Vagina (tissue), 2 donors: ENCODE measurements at places on chromosomes 1 and 21. TPM values are rescaled to one million over a fixed set of nuclear protein-coding genes. Genes with fewer than 3 reads are reported as not detected.

GUCA2A gene
- not detected for total RNA-seq

DNA sequence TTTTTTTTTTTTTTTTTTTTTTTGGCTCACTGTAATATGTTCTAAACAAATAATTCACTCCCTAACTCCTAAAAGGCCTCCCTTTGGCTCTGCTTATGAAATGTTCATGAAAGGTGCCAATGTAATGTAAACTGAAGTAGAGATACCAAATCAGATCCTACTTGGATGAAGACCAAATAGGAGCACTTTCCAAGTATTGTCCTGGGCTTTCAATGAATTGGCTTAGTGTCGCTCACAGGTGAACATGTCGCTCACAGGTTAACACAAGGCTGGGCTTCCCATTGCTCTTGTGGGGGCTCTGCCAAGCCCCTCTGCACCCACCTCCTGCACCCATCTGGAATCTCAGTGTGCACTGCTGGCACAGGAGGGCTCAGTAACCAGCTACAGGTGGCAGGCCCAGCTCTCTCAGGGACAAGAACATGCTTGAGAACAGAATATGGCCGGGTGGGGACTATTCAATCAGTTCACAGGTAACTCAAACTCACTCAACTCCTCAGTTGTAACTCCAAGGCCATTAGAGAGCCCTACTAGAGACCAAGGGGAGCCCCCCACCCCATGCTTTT lies 10.6 kb upstream of the CD58 start:
- no peaks in the 10 kb centered on the region for H3K27me3 ChIP-seq
- no peak overlapping the region for H3K27ac ChIP-seq
- no peaks in the 10 kb centered on the region for H3K4me1 ChIP-seq
- no peak overlapping the region for H3K4me3 ChIP-seq
- no peaks in the 10 kb centered on the region for H3K36me3 ChIP-seq

- no peak for DNase-seq
- no peaks in the 10 kb centered on the region for H3K36me3 ChIP-seq
- no peaks in the 10 kb centered on the region for H3K27me3 ChIP-seq
- no peak overlapping the region for H3K27ac ChIP-seq
These were observed 194.2 kb upstream of the NFIA start for GRCh38 chr1:60888126-60888525.

LINGO4 gene
- 0.98 TPM for total RNA-seq

DNA sequence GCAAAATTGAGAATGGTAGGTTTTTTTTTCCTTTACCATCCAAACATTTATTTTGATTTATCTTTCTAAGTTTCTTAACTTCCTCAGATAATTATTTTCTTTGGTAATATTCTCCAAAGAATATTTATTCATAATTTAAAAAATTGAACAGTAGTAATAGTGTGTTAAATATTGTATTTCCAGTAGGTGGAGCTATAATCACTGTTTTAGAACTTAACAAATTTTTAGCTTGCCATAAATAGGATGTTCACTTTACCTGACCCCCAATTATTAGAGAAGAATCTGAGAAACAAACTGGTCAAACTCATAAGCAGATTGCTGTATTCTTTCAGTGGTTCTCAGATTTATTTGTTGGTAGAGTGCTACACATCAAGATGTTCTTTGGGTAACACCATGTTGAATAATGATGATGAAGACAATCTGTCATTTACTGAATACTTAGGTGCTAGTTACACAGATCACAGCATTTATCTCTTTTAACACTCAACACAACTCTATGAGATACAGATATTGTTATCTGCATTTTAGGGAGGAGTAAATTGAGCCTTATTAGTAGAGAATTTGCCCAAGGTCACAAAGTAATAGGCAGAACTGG lies 82.4 kb upstream of the GPR88 start:
- H3K4me3 ChIP-seq: no peak overlapping the region
- no peak for DNase-seq
- no peak overlapping the region for H3K27ac ChIP-seq
- no peaks in the 10 kb centered on the region for H3K27me3 ChIP-seq
- peaks cover 5% of the 10 kb centered on the region for H3K4me1 ChIP-seq
- H3K36me3 ChIP-seq: no peaks in the 10 kb centered on the region

GRCh38 chr1:81428998-81429397 lies 371.7 kb upstream of the ADGRL2 start:
- H3K27me3 ChIP-seq: no peaks in the 10 kb centered on the region
- no peak for DNase-seq
- no peaks in the 10 kb centered on the region for H3K4me1 ChIP-seq
- H3K4me3 ChIP-seq: no peak overlapping the region
- H3K36me3 ChIP-seq: no peaks in the 10 kb centered on the region

- H3K27me3 ChIP-seq: no peaks in the 10 kb centered on the region
- H3K4me1 ChIP-seq: no peaks in the 10 kb centered on the region
- no peaks in the 10 kb centered on the region for H3K36me3 ChIP-seq
- no peak overlapping the region for H3K27ac ChIP-seq
These were observed 389.4 kb upstream of the POU3F1 start for GRCh38 chr1:38436006-38436405.

KCNE2 gene
- total RNA-seq: not detected

DNA sequence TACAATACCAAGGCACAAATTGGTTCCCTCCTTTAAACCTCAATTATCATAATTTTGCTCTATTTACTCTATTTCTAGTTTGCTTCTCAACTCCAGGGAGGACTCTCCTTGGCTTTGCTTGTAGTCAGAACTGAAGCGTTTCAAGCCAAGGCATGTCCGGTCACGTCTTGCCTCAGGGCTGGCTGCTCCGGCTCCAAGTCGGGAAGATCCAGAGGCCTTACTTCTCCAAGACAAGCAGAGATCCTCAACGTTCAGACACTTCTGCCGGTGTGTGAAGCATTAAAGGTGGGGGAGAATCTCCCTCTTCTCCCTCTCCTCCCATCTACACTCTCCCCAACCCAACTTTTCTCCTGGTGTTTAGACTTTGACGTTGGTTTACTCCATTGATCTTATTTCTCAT lies 7.2 kb upstream of the HHAT start:
- H3K4me3 ChIP-seq: no peak overlapping the region
- H3K36me3 ChIP-seq: no peaks in the 10 kb centered on the region
- no peaks in the 10 kb centered on the region for H3K4me1 ChIP-seq
- no peaks in the 10 kb centered on the region for H3K27me3 ChIP-seq

HFM1 gene
- 9.3 TPM for total RNA-seq

DNA sequence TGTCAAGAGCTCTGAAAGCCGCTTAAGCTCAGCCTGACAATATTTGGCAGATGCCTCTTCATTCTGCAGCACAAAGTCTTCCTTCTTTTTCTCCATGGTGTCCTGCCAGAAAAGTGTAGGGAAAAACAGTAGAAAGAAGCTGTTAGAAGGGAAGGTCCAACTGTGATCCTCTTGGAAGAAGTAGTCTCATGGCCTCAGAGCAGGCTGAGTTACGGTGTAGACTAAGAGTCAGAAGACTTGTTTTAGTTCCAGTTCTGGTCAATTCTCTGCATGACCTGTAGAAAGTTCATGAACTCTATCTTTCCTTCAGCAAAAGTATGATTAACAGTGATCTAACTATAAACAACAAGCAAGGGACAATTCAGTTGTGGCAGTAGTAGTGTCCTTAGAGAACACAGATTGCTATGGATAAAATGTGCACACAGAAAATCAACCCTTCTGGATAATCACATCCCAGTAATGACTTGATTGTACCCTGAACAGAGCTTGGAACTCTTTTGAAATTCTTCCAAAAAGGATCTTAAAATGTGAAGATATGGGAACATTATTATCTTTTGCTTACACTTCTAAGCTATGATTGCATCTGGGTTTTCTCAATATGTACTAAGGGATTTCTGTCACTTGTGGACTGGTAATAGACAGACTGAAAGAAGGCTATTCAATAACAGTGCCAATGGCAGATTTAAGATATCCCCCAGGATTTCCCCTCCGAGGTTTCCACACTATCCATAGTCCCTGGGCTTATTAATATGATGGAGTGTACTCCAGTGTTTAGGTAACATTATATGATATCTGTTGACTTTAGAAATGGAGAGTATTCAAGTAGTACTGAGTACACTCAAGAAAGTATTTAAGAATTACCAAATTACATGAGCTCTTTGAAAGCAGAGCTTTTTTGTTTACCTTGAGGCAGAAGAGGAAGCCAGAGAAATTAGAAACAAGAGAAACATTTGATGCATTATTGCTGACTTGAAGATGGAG lies 22.1 kb upstream of the GBP2 start:
- no peaks in the 10 kb centered on the region for H3K4me1 ChIP-seq
- H3K27me3 ChIP-seq: no peaks in the 10 kb centered on the region
- H3K27ac ChIP-seq: no peak overlapping the region
- H3K4me3 ChIP-seq: no peak overlapping the region
- DNase-seq: no peak
- H3K36me3 ChIP-seq: no peaks in the 10 kb centered on the region

GRCh38 chr21:45529785-45530422 lies 12.3 kb downstream of the SLC19A1 start:
- no peak overlapping the region for H3K4me3 ChIP-seq
- no peak overlapping the region for H3K27ac ChIP-seq
- H3K4me1 ChIP-seq: no peaks in the 10 kb centered on the region
- no peak for DNase-seq
- no peaks in the 10 kb centered on the region for H3K27me3 ChIP-seq

DNA sequence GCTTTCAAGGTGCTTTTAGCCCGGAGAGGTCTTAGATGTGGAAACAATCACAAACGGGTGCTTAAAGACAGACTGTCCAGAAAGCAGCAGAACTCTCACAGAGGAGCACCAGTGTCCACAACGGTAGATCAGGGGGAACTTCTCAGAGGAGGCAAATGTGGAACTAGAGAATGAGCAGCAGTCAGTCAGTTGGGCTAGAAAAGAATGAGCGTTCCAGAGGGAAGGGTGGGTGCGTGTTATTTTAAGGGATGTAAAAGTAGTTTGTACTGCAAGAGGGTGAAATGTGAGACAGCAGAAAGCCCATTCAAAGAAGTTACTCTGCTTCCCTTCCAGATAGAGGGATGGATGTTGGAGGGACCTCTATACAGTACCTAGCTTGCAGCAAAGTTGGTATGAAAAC lies 30.9 kb downstream of the RGS5 start:
- no peak overlapping the region for H3K4me3 ChIP-seq
- H3K27me3 ChIP-seq: no peaks in the 10 kb centered on the region
- H3K4me1 ChIP-seq: peaks cover 16% of the 10 kb centered on the region
- H3K36me3 ChIP-seq: no peaks in the 10 kb centered on the region
- no peak overlapping the region for H3K27ac ChIP-seq

- H3K4me1 ChIP-seq: peaks cover 5% of the 10 kb centered on the region
- no peak overlapping the region for H3K4me3 ChIP-seq
- H3K27ac ChIP-seq: no peak overlapping the region
- H3K36me3 ChIP-seq: no peaks in the 10 kb centered on the region
- H3K27me3 ChIP-seq: no peaks in the 10 kb centered on the region
These were observed 73.5 kb downstream of the TMEM200B start for GRCh38 chr1:29050166-29050565.

GRCh38 chr1:156602557-156602993 lies 1.3 kb upstream of the GPATCH4 start:
- no peak overlapping the region for H3K4me3 ChIP-seq
- H3K36me3 ChIP-seq: peaks cover 8% of the 10 kb centered on the region
- H3K27ac ChIP-seq: no peak overlapping the region
- H3K27me3 ChIP-seq: no peaks in the 10 kb centered on the region

DNA sequence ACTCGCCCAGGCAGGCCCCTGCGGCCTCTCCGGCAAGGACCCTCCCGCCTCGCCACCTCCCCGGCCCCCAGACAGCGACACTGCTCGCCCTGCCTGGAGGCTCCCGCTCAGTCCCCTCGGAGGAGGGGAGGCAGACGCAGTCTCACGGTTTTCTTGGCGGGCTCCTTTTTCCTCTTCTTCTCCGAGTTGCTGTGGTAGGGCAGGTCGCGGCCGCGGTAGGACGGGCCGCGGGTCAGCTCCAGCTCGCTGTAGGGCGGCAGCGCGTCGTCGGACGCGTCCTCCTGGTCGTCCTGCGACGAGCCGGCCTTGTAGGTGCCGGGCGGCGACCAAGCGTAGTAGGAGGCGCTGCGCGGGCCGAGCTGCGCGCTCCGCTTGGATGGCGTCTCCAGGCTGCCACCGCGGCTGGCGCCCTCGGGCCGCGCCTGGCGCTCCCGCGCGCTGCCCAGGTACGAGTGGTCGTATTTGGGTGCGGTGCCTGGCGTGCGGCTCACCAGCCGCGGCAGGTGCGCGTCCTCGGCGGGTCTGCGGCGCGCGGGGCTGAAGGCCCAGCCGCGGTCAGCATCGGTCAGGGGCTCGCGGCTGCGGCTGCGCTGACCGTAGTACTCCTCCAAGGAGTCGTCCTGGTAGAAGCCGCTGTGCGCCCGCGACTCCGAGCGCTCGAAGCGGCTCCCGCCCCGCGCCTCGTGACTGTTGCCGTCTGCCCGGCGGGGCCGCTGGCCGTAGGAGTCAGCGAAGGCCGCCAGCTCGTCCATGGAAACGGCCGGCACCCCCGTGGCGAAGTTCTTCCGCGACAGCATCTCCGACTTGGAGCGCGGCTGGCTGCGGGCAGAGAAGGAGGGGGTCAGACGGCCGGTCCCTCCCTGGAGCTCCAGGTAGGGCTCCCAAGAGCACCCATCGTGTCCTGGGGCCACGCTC lies 44.8 kb upstream of the TADA1 start:
- no peaks in the 10 kb centered on the region for H3K27me3 ChIP-seq
- H3K4me1 ChIP-seq: peaks cover 11% of the 10 kb centered on the region
- peak overlapping the region; percentile 51 for H3K4me3 ChIP-seq
- H3K36me3 ChIP-seq: no peaks in the 10 kb centered on the region

CASZ1 gene
- total RNA-seq: 30.7 TPM

CELA2A gene
- total RNA-seq: not detected

B3GALT2 gene
- 0.49 TPM for total RNA-seq

AK5 gene
- total RNA-seq: 6.9 TPM

- peaks cover 30% of the 10 kb centered on the region for H3K4me1 ChIP-seq
- no peaks in the 10 kb centered on the region for H3K36me3 ChIP-seq
- H3K27ac ChIP-seq: no peak overlapping the region
These were observed 2.4 kb downstream of the NPHP4 start for GRCh38 chr1:5989731-5990271.

DTL gene
- 7.4 TPM for total RNA-seq

GRCh38 chr1:28882009-28882628 lies 32.2 kb upstream of the EPB41 start:
- no peaks in the 10 kb centered on the region for H3K27me3 ChIP-seq
- no peaks in the 10 kb centered on the region for H3K36me3 ChIP-seq
- H3K4me1 ChIP-seq: peaks cover 31% of the 10 kb centered on the region
- no peak for DNase-seq
- no peak overlapping the region for H3K27ac ChIP-seq
- H3K4me3 ChIP-seq: no peak overlapping the region

DNA sequence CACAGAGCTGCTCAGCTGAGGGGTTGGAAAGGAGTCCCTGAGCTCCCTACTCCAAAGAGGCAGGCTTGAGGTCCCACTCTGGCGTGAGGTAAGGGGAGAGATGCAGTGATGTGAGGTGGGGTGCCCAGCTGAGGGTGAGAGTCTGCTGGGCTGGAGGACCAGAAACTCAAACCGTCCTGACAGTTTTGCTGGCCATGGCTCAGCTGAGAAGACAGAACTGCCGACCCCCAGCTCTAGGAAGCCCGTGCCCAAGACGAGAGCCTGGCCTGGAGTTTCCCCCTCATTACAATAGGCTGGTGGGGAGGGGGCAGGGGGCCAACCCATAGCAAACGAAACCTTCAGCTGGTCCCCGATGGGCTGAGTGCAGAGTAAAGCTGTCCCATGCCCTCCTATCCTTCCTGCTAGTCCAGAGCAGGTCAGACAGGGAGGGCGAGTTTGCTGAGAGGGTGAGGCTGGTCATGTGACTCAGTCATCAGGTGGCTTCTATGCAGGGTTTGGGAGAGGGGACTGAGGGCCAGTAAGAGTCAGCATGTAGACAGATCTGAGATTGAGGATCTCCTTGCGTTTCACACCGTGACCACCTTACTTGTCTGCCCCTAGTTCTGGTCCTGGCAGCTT lies 129.3 kb downstream of the PRDM2 start:
- DNase-seq: peak; percentile 82
- H3K4me1 ChIP-seq: peaks cover 5% of the 10 kb centered on the region
- no peak overlapping the region for H3K4me3 ChIP-seq
- no peak overlapping the region for H3K27ac ChIP-seq

DNMT3L gene
- not detected for total RNA-seq

GRCh38 chr1:235246022-235246948 lies 81.7 kb downstream of the ARID4B start:
- DNase-seq: no peak
- peaks cover 12% of the 10 kb centered on the region for H3K4me1 ChIP-seq
- no peaks in the 10 kb centered on the region for H3K27me3 ChIP-seq
